Foreskin fibroblast (primary cell): ENCODE measurements at places on chromosomes 2 and 18.

DNA sequence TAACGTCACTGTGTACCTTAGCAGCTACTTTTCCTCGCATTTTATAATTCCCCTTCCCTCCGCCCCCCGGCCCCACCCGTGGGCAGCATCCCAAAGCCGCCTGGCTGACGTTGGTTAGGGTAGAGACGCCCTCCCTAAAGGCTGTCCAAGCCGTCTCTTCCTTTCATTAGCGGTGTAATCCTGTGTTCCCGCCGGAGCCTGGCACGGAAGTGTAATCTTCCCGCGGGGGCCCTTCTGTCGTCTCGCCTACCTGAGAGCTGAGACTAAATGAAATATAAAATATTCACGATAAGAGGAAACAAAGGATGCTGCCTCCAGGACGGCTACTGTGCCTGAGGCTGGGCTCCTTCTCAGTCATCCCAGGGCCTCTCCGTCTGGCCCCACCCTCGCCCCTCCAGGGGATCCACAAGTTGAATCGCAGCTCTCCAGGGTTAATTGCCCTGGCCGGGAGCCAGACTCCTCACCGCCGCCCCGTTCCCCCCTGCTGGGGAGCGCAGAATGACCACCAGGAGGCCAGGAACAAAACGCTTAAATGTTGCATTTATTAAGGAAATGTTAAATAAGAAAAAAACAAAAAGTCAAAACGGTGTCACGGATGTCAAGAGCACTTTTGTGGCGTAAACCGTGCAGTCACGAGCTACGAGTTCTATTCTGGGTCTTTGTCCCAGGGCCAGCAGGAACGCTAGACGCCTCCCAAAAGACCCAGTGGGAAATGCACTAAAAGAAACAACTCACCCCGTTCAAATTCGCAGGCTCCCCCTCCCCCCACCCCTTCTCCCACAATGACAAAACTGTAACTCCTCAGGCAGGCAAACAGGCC is 1.5 kb downstream of the RPRM start:
- DNase-seq = peak; percentile 2

DNA sequence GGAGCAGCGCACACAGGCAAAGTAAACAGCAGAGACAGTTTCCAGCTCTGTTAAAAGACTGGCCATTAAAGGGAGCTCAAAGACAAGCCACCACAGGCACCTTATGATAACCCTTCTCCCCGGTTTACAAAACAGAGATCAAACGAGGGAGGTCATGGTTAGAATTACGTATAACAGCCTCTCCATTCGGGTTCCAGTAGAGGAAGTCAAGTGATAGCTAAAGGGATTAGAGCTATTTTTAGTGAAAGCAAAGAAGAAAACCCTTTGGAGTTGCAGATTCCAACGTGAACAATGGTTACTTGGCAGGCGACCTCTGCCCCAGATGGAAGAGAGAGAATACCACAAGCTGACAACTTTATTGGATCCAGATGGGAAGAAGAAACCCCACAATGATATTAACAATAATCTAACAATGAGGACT is 31.2 kb upstream of the EDAR start:
- peak; percentile 71 for DNase-seq

DNA sequence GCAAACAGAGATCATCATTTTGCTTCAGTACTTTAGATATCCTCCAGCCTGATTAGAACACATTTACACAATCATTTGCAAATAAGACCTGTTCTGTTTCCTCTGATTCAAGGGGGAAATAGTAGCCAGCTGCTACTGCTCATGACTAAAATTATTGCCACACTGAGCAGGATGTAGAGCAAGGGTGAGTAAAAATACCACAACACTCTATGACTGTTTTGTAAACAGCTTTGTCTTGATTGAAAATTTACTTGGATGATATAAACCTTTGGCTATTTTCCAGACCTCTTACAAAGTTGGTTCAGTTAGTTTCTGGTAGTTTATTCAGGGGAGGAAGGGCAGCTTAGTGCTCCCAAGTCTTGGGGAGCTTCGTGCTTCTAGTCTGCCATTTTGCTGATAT is 286.4 kb upstream of the CNTNAP5 start:
- no peak for DNase-seq

- no peak for DNase-seq
Measured at GRCh38 chr18:32468147-32468845, 2.4 kb downstream of the GAREM1 start.

- DNase-seq = no peak
Measured at GRCh38 chr2:177261116-177262060, 3.1 kb downstream of the NFE2L2 start.

DNA sequence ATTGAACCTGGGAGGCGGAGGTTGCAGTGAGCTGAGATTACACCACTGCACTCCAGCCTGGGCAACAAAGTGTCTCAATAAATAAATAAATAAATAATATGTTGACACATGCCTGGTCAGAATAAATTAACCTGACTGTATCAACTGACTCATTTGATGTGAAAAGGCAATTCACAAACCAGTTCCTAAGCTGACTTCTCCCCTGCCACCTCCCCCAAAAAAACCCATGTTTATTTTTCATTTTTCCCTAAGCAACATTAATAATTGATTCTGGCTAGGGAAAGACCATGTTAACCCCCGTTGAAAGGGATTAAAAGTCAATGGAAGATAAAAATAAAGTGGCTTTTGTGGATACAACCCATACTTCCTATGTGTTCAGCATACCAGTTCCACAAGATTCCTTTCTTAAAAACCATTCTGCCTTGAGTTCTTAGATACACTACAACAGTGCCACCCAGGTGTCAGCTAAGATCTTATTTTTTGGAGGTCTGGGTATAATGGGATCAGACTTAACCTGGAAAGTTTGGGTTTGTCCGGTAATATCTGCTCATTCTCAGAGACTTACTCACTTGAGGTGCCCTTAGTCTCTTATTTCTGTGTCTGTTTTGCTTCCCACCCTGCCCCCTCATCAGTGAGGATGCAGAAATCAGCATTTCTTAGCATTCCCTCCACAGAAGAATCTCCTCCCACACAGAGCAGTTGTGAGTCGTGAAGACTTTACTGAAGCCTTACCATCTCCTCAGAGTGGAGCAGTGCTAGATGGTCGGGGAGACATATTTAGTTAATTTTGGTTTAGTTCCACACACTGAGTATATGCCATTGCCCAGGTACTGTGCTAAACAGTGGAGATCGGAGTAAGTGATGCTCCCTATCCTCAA is 10.1 kb upstream of the MCFD2 start:
- DNase-seq = no peak

DNA sequence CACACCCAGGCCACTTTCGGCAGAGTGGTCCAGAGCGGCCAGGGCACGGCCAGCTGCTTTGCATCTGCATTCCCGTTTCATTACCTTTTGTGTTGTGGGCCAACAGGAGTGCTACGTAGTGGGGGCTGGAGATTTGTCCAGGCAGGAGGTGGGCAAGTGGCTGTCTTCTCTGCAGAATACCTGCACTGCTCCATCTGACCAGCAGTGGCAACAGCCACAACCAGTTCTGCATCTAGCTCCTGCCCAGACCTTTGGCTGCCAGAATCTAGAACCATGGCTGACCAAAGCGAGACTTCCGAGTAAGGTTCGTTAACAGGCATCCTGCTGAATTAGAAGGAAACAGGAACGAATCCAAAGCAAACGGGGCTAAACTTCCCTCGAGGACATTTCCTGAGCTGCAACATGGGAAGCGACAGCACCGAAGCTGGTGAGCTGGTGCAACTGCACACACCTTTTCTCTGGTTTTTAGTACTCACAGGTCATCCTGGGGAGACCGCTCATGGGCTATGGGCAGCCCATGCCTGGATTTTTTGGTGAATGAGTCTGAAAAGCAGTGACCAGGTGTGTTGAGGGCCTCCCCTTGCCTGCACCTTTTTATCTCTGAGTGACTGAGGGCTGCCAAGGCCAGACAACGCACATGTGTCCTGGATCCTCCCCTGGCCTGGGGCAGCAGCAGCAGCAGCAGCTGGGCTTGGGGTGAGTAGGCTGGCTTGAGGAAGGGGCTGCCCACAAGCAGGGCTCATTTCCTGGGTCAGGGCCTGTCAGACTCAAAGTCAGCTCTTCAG is 10.5 kb downstream of the GDF7 start:
- DNase-seq = no peak

DNA sequence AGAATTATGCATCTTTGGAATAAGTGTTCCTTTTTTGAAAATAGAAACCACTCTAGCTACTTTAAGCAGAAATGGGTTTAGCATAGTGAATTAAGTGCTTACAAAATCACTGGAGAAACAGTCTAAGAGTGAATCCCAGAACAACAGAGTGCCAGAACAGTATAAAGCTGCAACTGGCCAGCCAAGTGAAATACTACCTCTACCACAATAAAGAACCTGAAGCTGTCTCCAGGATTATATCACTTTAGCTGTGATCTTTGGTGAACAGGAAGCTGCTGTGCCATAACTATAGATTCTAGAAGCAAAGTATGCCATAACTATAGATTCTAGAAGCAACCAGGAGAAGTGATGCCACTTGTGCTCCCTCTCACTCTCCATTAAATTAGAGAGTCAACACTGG is 7.6 kb downstream of the CAMKMT start:
- no peak for DNase-seq

DNA sequence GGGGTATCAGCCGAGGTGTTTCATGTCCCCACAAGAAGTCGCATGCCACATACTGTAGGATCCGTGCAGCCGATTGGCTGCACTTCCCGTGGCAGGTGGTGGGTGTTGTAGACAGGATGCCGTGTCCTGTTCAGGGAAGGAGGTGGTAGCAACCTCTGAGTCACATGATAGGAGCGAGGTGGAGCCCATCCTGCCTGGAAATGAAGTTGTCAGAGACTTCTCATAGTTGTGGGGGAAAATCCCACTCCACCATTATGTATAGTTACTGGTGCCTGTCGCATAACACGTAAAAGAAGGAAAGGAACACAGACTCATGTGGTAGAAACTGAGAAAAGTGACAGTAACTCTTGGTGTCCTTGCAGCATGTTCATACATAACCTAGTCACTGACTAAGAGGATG is 91.4 kb upstream of the IL1R2 start:
- no peak for DNase-seq
